ENCODE measurements at places on chromosomes 2 and 18.
A peak's percentile ranks its signal among the peaks of the same experiment; 100 is the strongest.

DNA sequence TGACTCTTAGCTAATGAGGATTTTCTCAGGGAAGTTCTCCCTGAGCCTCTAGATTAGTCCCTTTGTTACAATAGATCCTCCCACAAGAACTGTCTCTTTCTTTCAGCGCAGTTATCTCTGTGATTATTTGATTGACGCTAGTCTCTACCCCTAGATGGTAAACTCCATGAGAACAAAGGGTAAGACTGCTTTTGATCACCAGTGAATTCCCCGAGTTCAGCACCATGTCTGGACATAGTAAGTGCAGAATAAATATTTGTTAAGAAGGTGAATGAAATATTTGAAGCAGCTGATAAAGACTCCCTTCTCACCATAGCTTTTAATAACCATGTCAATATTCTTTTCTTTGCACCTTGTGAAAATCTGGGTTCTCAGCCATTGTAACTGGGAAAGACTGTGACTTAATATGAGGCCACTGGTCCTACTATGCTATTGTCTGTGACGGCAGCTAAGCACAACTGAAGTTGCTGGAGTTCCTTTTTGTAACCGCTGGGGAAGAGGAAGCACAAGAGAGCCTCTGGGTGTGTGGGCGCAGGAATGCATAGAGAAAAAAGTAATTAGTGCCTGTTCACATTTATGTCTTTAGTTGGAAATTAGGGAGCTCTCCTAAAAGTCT lies 214.7 kb downstream of the TGIF1 start:
- DNase-seq: peak; percentile 41

- peak; percentile 8 for DNase-seq
Observed at GRCh38 chr18:34158881-34159690, 65.6 kb downstream of the NOL4 start.

GRCh38 chr2:73218298-73218697 lies 4.3 kb downstream of the SMYD5 start:
- DNase-seq: no peak

DNA sequence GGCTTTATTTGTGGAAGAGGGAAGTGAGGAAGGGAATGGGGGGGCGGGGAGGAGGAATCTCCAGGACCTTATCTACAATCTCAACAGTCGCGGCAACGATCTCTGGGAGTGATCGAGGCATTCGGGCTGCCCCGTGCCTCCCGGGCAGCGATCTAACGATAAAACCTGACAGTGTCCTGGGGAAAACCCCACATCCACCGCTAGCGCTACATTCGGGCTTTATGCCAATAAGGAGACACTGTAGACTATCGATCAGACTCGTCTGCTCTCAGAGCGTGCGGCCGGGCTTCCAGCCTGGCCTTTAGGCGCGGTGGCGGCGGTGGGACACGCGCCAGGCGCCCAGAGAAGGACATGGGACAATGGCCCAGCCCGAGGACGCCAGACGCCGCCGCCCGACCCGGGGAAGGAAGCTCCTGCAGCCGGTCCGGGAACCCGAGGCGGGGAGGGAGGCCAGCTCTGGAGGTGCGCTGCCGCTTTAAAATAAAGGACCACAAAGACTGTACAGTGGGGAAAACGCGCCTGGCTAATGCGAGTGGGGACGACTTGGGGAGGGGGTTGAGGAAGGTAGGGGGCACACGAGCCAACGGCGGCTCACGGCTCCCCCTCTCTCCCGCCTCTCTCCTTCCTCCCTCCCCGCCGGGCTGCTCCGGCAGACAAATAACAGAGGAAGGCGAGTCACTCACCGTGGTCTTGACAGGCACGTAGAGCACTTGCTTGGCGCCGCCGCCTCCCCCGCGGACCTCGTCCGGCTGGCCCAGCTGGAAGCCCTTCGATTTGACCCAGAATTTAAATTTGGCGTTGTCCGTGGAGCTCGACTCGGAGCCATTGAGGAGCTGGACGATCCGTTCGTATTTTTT lies 2.2 kb downstream of the NOL4 start:
- peak; percentile 20 for DNase-seq

DNA sequence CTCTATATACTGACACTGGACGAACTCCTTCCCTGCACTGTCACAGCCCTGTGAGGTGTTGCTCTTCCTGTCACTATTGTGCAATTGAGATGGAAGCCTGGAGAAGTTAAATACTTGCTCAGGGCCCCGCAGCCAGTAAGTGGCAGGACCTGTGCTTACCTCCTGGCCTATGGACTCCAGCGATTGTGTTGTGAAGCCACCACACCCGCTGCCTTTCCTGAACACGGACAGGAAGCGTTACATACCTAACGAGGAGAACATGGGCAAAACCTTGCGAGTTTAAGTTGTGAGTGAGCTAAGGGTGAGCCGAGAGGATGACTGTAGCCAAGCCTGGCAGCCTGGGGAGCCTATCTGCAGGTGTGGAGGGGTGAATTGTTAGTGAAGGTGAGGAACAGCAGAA lies 26.1 kb downstream of the RAB31 start:
- DNase-seq: no peak

- peak; percentile 76 for DNase-seq
Observed at GRCh38 chr2:73290049-73290839, 3.1 kb downstream of the EGR4 start.

DNA sequence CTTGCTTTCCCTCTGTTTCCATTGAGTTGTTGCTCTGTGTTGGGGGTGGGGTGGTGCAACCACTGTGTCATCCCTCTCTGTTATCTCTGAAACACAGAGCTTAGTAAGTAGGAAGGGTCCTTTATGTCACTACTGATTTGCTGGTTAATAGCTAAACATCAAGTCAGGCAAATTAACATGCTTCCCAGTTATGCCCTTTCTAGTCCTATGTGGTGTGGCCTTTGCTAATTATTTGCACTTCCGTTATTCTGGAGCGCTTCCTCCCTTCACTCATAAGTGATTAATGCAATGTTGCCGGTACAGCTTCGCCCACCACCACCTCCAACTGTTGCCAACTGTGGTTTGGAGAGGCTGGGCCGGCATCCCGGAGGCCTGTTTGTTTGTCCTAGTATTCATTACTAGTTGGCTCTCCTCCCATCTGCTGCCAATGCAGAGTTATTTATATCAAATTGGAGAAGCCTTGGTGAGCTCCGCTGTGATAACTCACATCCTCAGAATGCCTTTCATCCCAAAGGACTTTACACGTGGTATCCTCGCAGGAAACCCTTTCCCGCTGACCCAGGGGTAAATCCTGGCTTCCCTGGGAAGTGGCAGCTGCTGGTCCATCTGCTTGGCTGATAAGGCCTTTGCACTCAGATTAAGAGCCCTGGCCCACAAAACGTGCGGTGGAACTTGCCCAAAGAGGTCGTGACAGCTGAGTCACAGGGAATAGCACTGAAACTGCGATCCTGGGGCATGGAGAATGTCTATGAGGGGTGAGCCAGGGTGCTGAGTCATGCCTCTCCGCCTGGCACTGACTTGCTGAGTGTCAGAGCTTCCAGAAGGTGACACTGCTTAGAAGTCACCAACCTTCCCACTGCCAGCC lies 72.0 kb upstream of the ZCCHC2 start:
- peak; percentile 26 for DNase-seq

- DNase-seq: no peak
Observed at GRCh38 chr2:108809936-108810335, 23.4 kb downstream of the CCDC138 start.

DNA sequence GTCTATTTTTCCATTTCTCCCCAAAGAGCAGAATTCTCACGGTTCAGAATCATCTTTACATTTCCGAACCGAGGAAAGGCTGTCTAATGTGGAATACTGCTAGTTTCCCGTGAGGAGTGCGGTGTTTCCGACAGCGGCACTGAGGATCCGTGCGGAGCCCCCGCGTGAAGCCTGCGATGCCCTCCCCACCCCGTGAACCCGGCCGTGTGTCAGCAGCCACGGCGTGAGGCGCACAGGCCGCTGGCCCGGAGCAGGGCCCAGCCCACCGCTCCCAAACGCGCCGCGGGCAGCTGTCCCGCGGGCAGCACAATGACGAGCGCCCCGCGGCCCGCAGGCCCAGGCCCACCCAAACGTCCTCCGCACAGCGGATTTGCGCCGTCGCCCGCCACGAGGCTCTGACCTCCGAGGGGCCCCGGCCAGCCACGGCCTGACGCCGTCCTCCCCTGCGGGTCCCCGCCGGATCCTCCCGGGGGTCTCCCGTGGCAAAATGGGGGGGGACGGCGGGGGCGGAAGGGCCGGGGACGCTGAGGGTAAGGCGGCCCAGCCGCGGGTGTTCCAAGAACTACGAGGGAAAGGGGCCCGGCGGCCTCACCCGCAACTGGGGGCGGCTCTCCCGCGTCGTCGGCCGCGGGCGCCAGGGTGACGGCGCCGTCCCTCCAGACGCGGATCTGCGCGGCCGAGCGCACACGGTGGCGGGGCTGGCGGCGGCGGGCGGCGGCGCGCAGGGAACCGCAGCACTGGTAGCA lies 796 bp downstream of the SPIRE1 start:
- DNase-seq: peak; percentile 60

DNA sequence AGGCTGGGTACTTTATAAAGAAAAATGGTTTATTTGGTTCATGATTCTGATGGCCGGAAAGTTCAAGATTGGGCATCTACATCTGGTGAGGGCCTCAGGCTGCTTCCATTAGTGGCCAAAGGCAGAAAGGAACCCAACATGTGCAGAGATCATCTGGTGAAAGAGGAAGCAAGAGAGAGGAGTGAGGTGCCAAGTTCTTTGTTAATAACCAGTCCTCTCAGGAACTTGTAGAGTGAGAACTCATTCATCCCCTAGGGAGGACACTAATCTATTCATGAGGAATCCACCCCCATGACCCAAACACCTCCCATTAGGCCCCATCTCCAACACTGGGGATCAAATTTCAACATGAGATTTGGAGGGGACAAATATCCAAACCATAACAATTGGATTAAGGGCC lies 17.8 kb upstream of the SERPINE2 start:
- no peak for DNase-seq

DNA sequence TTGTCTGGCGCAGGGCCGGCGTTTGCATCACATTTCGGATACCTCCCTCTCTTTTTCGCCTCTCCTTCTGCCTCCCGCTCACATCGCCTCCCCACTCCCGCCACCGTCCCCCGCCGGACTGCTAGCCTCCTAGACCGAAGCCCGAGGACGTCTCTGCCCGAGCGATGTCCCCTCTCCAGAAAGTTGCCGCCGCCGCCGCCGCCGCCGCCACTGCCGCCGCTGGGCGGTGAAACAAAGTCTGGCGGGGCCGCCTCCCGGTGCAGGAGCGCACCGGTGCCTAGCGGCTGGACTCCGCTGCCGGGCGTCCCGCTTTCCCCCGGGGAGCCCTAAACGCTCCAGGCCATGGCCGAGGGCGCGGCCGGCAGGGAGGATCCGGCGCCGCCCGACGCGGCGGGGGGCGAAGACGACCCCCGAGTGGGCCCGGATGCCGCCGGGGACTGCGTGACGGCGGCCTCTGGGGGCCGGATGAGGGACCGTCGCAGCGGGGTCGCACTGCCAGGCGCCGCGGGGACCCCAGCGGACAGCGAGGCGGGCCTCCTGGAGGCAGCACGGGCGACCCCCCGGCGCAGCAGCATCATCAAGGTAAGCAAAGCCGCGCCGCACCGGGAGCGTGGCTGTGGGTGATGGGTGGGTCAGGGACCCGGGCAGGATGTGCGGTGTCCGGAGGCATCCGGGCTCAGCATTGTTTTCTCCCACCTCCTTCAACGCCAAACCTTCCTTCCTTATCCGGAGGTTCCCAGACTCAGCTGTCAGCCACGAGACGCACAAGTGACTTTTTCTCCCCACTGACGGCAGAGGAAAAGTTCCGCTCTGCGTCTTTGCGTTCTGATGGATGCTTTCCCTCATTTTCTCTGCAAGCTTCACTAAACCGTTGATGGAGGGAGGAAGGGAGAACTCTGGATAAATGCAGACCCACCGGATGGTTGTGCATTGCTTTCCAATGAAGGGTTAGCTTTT lies 643 bp downstream of the PLCL1 start:
- peak; percentile 64 for DNase-seq

GRCh38 chr2:76760367-76760704 lies 761.8 kb downstream of the LRRTM4 start:
- DNase-seq: no peak

GRCh38 chr2:55869637-55870325 lies 53.8 kb downstream of the EFEMP1 start:
- no peak for DNase-seq
